ENCODE measurements at places on chromosomes 7 and 10. TPM values are rescaled to one million over a fixed set of nuclear protein-coding genes. Genes with fewer than 3 reads are reported as not detected.
A peak's percentile ranks its signal among the peaks of the same experiment; 100 is the strongest.

HMX3 gene
- total RNA-seq = not detected

DNA sequence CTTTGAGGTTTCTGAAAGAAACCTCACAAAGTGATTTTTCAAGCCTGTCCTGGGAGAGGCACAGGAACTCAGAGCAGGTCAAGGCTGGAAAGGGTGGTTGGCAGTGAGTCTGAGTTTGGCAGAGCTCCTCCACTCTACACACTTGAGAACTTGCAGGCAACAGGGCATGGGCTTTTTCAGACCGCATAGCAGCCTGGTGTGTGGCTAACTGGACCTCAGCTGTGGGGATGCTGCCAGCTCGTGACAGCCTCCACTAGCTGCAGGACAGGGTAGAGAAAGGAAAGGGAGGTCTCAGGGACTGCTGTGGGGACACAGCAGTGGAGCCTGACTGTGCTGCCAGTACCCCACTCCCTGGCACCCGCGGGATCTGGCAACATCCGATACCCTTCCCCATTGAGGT lies 2.6 kb downstream of the CDHR1 start:
- DNase-seq = peak; percentile 10

GRCh38 chr7:121494516-121494915 lies 98.4 kb upstream of the FAM3C start:
- DNase-seq = no peak

SPDYE3 gene
- not detected for total RNA-seq

DNA sequence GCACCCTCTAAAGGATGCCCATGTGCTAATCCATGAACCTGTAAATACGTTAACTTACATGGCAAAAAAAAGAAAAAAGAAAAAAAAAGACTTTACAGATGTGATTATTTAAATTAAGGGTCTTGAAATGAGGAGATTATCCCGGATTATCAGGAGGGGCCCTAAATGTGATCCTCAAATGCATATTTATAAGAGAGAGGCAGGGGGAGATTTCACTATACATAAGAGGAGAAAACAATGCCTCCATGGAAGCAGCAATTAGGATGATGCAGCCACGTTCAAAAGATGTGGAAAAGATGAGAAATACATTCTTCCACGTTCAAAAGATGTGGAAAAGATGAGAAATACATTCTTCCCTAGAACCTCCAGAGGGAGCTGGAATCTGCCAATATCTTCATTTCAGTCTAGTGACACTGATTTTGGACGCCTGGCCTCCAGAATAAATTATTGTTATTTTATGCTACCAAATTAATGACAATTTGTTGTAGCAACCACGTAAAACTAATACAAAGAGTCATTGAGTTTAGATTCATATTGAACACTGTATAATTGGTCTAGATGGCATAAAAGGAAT lies 328.4 kb upstream of the GNAI1 start:
- DNase-seq = no peak

GRCh38 chr7:116661865-116662264 lies 10.1 kb upstream of the MET start:
- DNase-seq = no peak

- DNase-seq = no peak
These were observed 30.5 kb downstream of the NSUN6 start for GRCh38 chr10:18620856-18621255.

- no peak for DNase-seq
These were observed 155.0 kb upstream of the FZD1 start for GRCh38 chr7:91109200-91109599.

C10orf88 gene
- 9.7 TPM for total RNA-seq

- peak; percentile 52 for DNase-seq
These were observed 1.1 kb downstream of the AHR start for GRCh38 chr7:17299483-17299991.

C10orf62 gene
- total RNA-seq = 0.82 TPM

GRCh38 chr7:104983076-104983577 lies 30.9 kb upstream of the KMT2E start:
- DNase-seq = no peak

PSMC2 gene
- 142 TPM for total RNA-seq

- DNase-seq = no peak
These were observed 9.0 kb upstream of the CHUK start for GRCh38 chr10:100238429-100238828.

DNA sequence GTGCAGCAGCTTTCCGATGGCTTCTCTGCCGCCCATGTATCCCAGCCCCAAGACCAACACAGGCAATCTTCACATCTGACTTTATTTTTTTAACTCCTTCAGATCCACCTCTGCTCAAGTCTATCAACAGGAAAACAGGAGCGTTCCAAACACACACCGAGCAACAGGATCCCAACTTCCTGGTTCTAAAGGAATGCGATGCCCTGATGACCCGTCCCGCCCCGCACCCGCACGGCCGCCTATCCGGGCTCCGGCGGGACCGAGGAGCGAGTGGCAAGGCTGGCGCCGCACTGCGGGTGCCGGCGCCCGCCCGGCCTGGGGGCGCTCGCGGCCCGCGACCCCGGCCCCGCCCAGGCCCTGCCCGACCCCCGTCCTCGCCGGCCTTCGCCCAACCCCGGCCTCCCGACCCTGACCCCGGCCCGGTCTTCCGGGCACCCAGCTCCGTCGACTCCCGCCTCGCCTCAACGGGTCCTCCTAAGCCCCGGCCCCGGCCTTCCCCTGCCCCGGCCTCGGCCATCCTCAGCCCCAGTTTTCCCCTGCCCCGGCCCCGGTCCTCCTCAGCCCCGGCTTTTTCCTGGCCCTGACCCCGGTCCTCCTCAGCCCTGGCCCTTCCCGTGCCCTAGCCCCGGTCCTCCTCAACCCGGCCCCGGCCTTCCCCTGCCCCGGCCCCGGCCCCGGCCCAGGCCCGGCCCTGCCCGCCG lies 730 bp downstream of the LARP4B start:
- peak; percentile 40 for DNase-seq
